T-helper 9 cell (primary cell): ENCODE measurements at places on chromosomes 11 and 22.

DNA sequence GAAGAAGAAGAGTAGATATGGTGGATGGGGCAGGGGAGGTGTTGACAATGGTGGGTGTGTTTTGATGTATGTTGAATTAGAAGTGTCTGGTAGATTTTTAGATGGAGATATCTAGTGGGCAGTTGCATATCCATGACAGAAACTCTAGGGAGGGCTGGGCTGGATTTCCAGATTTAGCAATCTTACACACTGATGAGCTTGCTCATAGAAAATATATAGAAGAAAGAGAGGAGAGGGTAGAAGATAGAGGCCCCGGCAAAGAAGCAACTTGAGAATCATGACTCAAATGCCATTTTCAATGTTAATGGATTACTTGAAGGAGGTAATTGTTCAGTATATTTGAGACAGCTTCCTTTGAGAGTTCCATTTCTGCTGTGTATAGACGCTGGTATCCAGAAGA lies 8.2 kb downstream of the REXO2 start:
- no peak for DNase-seq

DNA sequence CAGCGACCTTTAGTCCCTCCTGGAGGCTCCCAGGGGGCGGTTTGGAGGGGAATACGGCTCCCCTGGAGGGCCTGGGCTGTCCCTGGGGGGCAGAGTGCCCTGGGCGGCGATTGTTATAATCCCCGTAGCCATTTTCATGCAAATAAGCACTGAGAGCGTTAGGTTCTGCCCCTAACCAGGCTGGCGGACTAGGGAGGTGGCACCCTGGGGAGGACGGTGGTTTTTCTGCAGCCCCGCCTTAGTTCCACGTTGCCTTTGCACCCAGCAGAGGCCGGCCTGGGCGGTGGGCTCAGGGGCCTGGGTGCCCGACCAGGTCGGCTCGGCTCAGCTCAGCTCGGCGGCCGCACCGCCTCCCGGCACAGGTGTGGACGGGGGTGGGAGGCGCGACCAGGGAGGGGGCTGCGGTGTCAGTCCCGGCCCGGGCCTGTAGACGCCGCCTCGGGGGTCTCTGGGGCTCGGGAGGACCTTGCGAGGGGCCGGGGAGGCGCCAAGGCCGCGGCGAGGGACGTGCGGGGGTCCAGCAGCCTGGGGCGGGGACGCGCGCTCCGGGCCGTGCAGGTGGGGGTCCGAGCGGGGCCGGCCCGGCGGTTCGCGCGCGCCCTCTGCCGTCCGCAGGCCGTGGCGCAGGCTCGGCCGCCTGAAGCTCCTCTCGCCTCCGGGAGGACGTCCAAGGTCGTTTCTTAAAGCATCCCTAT lies 2.3 kb upstream of the DUSP8 start:
- peak; percentile 54 for DNase-seq

GRCh38 chr11:5580577-5580976 lies at the start of gene OR52B6:
OR52B6 (plus strand) TSS chr11:5580877; CDS start chr11:5580877, 0 bp downstream.
- no peak for DNase-seq

- DNase-seq = peak; percentile 57
Observed at GRCh38 chr11:63768237-63769041, at the start of gene ZFTA. ZFTA (minus strand) TSS chr11:63768775; CDS start chr11:63768622, 153 bp downstream.

DNA sequence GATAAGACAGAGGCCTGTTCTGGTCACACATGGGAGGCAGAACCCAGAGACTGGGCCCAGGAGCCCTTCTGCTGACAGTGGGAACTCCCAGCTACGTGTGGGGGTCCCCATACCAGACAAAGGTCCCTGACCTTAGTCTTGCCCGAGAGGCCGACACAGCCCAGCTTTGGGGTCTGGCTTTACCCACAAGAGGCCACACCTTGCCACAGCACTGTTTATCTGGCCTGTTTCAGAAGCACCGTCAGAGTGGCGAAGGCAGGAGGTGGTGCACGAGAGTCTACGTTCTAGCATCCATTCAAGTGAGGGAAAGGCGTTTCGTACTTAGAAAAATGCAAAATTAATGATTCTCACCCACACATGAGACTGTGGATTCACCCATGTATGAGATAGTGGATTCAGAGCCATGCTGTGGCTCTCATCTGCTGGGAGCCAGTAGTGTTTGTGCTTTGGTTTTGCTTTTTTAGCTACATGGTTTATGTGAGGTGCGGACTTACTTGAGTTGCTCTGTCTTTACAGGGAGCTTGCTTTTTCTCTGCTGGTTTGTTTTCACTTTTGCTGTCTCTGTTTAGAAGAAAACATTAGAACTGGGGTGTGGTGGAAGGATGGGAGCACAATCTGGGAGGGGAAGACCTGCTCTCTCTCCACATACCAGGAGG lies 56.6 kb upstream of the PRODH start:
- no peak for DNase-seq

DNA sequence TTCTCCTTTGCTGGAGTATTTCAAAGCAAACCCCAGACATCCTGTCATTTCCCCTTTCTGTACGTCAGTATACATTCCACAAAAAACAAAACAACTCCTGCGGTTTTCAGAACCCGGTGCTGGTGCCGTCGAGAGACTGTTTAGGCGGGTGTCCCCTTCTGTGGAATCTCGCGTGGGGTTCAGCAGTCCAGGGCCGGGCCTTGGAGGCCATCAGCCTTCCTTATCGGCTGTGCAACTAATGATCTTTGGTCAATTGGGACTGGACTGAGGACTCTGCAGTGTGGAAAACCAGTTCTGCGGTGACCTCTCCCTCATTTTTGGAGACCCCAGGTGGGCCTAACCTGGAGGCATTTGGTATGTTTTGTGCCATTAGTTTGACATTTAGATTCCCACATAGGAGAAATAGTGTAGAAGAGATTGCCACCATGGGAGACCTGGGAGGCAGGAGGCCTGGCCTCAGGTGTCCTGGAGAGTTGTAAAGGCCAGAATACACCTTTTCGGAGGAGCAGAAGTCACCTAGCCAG lies 84.4 kb downstream of the TBC1D22A start:
- no peak for DNase-seq

- DNase-seq = no peak
Observed at GRCh38 chr11:120147950-120148270, 10.0 kb upstream of the TRIM29 start.
